ENCODE measurements at places on chromosomes 4 and X.

- no peak for DNase-seq
Observed at GRCh38 chrX:74370487-74370886, 50.8 kb upstream of the SLC16A2 start.

- DNase-seq, result peak; percentile 32
Observed at GRCh38 chr4:8846046-8846720, 25.5 kb downstream of the HMX1 start.

- DNase-seq, result no peak
Observed at GRCh38 chr4:140621161-140621560, 52.4 kb upstream of the UCP1 start.

DNA sequence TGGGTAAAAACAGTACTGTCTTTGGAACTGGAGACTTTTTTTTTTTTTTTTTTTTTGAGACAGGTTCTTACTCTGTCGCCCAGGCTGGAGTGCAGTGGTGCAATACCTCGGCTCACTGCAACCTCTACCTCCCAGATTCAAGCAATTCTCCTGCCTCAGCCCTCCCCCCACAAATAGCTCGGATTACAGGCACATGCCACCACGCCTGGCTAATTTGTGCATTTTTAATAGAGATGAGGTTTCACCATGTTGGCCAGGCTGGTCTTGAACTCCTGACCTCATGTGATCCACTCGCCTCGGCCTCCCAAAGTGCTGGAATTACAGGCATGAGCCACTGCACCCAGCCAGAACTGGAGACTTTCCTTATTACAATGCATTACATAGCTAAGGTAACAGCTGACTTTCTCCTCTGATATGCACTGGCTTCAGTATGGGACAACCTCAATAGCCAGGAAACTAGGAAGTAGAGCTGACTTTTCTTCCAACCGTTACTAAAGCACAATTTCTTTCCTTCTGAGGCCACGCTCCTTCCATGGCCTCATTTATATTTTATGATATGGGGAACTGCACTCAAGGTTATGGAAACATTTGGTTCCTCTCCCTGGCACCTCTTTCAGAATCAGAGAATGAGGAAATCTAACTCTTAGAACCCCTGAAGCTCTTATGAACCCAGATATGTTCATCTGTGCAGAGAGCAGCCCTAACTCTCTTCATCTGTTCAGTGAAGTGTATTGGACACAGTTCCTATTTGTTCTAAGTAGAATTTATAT lies 53.5 kb upstream of the FAM9B start:
- DNase-seq, result no peak

DNA sequence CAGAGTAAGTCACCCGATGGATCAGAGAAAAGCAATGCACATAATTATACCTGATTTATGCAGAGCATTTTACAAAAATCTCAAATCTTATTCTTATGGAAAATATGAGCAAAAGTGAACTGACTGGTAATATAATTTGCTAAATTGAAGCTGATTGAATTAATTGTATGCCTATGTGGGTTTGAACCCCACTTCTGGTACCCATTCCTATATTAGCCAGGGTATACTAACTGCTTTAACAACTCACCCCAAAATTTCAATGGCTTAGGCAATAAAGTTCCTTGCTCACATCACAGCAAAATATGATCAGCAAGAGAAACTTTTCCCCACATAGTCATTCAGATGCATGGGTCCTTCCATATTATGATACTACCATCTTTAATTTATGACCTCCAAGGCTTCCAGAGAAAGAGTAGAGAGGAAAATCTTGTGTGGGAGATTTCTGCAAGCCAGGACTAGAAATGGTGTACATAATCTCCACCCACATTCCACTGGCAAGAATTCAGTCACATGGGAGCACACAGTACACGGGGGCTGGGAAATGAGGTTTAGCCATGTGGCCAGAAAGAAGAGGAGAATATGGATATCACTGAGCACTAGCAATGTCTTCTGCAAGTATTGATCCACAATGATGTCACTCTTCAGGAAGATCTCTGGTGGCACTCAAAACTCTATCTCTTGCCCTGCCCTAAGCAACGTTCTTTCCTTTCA lies 640.7 kb downstream of the BCOR start:
- no peak for DNase-seq

- DNase-seq, result peak; percentile 56
Observed at GRCh38 chrX:44871931-44872820, 812 bp upstream of the KDM6A start.

- DNase-seq, result no peak
Observed at GRCh38 chrX:88560673-88561330, 186.2 kb upstream of the CPXCR1 start.

DNA sequence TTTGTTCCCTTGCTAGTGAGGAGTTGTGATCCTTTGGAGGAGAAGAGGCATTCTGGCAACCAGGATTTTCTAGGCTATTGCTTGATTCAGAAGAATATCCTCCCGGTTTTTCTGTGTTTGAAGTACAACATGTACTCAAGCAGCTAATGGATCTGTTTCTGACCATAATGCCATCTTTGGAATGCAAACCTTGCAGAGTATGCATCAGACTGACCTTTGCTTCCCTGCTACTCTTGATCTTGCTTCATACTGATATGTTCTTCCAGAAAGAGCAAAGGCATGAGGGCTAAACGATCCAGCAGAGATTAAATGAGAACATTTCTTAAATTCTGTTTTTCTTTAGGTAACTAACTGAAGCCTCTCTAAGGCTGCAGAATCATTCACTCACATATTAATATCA lies 265.4 kb upstream of the SLC7A11 start:
- DNase-seq, result no peak

GRCh38 chr4:1155314-1155713 lies 17.1 kb downstream of the SPON2 start:
- DNase-seq, result no peak

- DNase-seq, result no peak
Observed at GRCh38 chr4:18686338-18687037, 664.9 kb upstream of the LCORL start.

- no peak for DNase-seq
Observed at GRCh38 chr4:36241771-36242170, 2.5 kb downstream of the ARAP2 start.

- DNase-seq, result no peak
Observed at GRCh38 chr4:128275346-128275745, 12.3 kb downstream of the PGRMC2 start.

- no peak for DNase-seq
Observed at GRCh38 chr4:71553605-71554004, 214.8 kb downstream of the SLC4A4 start.

- no peak for DNase-seq
Observed at GRCh38 chrX:138877746-138878145, 166.2 kb upstream of the FGF13 start.

- DNase-seq, result no peak
Observed at GRCh38 chr4:52627876-52628275, 31.2 kb downstream of the USP46 start.

DNA sequence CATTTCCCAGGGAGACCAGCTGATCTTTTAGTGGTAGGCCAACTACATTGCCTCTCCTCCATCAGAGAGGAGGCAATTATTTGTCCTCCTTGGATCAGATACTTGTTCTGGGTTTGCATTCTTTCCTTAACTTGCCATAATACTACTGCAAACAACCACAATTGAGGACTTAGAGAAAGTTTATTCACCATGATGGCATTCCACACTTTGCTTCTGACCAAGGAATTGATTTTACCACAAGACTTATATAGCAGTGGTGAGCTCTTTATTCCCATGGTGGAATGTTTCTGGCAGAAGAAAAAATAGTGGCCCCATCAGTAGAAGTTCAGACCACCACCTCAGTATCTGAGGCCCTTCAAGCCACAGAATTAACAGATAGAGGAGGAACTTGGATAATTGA lies 123.9 kb upstream of the PPP3CA start:
- no peak for DNase-seq

DNA sequence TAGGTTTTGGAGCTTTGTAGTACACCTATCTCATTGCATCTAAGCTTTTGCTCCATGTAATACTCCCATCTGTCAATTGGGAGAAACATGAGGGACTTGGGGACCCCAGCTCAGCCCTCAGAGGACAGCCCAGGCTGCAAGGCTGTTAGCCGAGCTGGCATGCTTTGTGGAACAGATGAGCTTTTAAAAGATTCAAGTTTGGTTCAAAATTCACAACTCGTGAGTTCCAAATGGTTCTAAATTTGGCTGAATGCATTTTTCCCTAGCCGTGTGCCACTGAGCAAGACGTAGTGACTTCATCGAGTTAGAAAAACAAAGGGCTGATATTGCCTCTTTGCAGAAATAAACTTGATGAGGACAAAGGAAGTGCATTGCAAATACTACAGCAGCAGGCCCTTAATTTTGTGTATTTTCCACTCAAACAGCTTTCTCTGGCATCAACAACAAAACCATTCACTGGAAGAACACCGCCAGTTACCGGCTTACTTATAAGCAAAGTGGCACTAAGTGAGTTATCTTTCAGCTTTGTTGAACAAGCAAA lies 165.0 kb upstream of the HS3ST1 start:
- no peak for DNase-seq
